ENCODE measurements at places on chromosomes 13 and 19.

DNA sequence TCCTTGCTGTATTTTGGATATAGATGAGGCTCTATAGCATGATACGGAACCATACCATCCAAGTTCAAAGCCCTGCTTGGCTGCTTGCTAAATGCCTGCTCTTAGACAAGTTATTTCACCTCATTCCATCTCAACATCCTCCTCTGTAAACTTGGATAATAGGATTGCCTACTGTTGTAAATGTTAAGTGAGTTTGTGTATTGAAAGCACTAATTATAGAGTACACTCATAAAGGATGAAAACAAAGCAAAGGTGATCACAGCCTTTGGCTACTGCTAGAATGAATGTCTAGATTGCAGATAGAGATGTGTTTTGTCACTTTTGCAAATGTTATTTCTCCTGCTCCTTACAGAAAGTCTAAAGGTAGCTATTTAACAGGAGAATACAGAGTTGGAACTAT is 34.3 kb upstream of the STARD13 start:
- no peak for DNase-seq

GRCh38 chr19:7883105-7883504 is 5.2 kb upstream of the LRRC8E start:
- DNase-seq, result no peak

- no peak for DNase-seq
These were observed 496.4 kb downstream of the FOXO1 start for GRCh38 chr13:40170091-40170490.

GRCh38 chr19:57708641-57709361 is at the start of gene ZNF154:
TSS of gene ZNF154 (minus strand) at chr19:57709204. CDS start at chr19:57708971, 233 bp downstream.
- DNase-seq, result no peak

DNA sequence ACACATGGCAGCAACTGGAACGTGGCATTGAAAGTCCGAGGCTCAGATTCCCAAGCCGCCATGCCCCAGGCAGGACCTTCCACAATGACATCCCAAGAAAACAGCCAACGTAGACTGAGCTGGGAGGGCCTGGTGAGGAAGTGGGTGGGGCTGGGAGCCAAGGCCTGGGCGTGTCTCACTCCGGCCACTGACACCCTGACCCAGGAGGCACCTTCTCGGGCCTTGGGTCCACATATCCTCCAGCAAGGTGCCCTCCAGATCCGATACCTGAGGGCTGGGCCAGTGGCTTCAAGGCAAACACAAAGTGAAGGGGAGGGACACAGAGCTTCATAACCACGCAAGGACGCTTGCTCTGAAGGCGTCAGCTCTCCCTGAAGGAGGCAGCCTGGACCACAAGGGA is 43.0 kb downstream of the RAB20 start:
- no peak for DNase-seq

DNA sequence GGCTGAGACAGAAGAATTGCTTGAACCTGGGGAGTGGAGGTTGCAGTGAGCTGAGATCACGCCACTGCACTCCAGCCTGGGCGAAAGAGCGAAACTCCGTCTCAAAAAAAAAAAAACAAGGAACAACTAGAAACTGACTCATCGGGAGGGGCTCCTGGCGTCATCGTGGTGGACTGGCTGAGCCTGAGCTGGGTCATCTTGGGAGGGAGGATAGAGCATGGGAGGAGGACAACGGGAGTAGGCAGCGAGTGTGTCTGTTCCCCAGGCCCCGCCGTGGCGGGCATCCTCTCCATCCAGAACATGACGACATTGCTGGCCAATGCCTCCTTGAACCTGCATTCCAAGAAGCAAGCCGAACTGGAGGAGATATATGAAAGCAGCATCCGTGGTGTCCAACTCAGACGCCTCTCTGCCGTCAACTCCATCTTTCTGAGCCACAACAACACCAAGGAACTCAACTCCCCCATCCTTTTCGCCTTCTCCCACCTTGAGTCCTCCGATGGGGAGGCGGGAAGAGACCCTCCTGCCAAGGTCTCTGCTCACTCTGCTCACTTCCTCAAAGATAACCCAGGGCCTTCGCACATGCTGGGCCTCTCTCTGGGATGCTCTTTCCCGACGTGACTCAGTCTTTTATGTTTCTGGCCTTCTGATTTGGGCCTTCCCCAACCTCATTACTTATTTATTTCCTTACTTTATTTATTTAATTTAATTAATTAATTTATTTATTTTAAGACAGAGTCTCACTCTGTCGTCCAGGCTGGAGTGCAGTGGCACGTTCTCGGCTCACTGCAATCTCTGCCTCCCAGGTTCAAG is 16.6 kb downstream of the DDX39A start:
- DNase-seq, result no peak

All from coronary artery (tissue), 2 donors.